ENCODE measurements at places on chromosomes 12 and 14.

GRCh38 chr14:34538871-34539406, 562 bp downstream of the EAPP start:
- DNase-seq, result no peak

GRCh38 chr14:104967386-104968152, 10.6 kb downstream of the AHNAK2 start:
- DNase-seq, result no peak

- DNase-seq, result no peak
Observed at GRCh38 chr12:126083926-126084325, 1018.7 kb downstream of the AACS start.

GRCh38 chr12:25811656-25812126, 146.8 kb upstream of the RASSF8 start:
- DNase-seq, result no peak

DNA sequence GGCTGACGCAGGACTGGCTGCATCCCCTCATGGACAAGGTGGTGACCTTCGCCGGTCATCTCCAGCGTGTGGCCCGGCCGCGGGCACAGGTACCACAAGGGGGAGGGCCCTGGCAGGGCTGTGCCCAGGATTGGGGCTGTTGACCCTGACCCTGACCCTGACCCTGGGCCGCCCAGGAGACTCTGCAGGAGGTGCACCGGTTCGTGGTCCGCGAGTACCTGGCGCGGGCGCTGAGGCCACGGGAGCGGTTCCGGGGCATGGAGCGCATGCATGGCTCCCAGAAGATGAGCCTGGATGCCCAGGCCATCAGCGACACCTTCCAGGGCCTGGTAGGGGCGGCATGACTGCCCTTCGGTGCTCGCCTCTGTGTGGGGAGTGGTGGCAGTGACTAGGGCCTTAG, 12.9 kb downstream of the EXOC3L4 start:
- no peak for DNase-seq

- DNase-seq, result no peak
Observed at GRCh38 chr12:64716839-64717455, 42.3 kb downstream of the GNS start.

DNA sequence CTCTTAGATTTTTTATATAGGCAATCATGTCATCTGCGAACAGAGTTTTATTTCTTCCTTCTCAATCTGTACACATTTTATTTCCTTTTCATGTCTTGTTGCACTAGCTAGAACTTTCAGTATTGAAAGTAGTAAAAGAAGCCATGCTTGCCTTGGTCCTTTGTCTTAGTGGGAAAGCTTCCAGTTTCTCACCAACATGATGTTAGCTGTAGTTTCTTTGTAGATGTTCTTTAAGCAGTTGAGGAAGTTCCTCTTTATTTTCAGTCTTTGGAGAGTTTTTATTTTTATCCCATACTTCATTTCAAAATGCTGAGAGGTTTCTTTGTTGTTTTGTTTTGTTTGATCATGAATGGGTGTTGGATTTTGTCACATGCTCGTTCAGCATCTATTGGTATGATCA, 12.7 kb upstream of the RIMKLB start:
- no peak for DNase-seq

DNA sequence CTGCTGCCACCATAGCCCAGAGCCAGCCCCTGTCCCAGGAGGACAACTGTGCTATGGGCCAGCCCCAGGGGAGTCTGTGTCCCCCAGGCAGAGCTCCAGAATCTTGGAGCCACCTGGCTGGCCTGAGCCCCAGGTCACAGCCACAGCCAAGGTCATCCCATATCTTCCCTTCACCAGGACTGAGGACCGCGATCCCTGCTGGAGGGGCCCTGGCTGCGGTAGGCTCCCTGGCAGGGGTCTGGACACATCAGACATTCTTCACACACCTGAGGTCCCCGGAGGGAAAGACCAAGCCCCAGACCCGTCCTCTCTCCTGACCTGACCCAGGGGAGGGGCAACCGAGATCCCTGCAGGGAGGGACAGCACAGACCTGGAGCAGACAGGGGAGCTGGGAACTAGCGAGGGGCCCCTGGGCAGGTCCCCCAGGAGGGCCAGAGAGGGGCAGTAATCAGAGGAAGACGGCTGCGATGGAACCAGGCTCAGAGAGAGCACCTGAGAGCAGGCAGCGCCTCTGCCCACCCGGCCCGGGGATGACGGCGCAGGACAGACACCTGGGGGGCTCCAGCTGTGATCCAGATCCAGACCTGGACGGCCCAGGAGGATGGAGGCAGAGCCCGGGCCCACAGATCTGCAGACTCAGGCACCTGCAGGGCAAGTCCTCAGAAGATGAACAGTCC, 103.2 kb upstream of the EIF5 start:
- no peak for DNase-seq

GRCh38 chr14:77897374-77897773, 97.5 kb downstream of the ADCK1 start:
- no peak for DNase-seq

- DNase-seq, result no peak
Observed at GRCh38 chr12:77915071-77915600, 84.4 kb downstream of the NAV3 start.

DNA sequence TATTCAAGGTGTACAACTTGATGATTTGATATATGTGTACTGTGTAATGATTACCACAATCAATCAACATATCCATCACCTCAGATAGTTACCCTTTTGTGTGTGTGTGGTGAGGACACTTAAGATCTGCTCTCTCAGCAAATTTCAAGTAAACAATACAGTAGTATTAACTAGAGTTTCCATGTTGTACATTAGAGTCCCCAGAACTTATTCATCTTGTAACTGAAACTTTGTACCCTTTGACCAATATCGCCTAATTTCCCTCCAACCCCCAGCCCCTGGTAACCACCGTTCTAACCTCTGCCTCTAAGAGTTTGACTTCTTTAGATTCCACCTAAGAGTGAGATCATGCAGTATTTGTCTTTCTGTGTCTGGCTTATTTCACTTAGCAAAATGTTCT, 12.1 kb downstream of the ADCK1 start:
- no peak for DNase-seq

DNA sequence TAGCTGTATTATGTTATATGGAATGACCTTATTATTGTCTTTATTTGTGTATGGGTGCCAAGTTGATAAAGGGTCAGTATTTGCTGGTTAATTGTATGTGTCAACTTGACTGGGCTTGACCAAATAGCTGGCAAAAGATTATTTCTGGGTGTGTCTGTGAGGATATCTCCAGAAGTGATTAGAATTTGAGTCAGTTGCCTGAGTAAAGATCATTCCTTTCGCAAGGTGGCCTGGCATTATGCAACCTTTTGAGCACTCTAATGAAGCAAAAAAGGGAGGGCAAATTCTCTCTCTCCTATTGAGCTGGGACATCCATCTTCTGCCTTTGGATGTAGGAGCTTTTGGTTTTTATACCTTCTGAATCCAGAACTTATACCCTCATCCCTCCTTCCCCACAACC, 82.2 kb downstream of the ATXN7L3B start:
- DNase-seq, result no peak

DNA sequence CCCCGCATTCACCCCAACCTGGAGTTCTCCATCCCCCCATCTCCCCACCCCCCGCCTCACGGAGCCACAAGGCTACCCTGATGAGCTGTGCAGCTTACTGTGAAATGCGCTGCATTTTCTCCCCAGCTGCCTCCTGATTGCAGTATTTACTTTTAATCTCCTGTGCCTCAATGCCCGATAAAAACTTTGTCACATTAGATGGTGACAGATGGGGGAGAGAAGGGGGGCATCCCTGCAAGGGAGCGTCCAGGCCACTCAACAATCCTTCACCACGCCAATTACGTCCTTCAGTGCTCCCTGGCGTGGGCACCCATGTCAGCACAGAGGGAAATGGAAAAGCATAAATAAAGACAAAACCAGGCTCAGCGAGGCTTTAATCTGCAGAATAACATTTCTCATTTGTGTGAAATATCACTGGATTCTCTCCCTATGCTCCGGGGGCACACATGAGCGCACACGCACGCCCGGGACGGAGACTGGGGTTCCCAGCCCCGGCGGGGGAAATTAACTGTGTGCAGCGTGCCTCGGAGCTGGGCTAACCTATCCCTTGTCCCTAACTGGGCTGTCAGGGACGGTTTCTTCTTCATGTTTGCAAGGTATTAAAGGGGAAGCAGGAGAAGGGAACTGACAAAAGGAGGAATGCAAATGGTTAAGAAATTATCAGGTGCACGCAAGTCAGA, 186.7 kb upstream of the VASH1 start:
- DNase-seq, result no peak

DNA sequence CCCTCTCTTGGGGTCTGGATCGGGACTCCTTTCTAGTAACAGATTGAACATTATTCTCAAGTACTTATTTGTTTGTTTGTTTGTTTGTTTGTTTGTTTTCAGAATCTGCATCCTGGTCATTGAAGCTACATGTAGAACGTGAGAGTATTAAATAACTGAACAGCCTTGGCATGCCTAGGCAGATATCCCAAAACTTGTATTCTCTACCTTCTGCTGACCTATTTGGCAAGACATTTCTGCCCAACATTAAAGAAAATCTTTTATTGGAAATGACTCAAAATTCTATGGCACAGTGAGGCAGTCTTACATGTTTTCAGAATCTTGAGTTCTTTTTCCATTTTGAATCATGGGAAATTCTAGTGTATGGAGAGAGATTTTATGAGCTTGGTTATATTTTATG, 165.1 kb upstream of the CNOT2 start:
- DNase-seq, result no peak

DNA sequence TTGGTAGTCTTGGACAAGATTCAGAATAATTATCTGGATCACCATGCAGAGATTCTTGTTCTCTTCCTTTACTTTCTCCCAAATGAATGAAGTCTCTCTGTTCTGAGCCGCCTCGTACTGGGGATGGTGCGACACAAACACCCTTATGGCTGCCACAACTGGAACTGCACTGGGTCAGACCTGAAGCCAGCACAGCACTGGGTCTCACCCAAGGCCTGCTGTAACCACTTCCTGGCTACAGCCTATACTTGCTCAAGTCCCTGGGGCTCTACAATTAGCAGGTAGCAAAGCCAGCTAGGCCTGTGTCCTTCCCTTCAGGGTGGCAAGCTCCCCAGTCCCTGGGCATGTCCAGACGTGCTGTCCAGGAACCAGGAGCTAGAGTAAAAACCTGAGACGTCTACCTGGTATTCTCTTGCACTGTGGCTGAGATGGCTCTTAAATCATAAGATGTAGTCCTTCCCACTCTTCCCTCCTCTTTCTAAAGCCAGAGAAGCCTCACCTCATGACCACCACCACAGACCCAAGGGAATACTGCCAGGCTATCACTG, 27.6 kb downstream of the IFNG start:
- no peak for DNase-seq

DNA sequence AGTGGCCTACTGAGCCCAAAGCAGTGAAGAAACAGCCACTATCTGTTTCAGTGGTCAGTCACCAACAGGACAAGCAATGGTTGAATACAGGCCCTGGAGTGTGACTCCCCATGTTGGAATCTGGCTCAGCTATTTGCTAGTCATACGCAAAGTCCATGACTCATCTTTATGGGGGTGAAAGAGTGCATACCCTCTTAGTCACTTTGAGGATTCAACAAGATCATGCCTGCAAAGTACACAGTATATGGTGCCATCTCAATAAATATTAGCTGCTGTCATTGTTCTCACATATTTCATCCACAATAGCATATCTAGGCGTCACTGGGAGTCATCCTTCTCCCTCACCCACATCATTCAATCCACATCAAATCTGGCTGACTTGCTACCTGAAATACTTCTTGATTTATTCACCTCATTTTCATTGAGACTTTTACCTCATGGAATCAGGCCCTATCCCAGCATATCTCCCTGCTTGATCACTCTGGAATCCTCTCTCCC, 26.4 kb upstream of the STAB2 start:
- DNase-seq, result no peak

- no peak for DNase-seq
Observed at GRCh38 chr12:63013302-63013701, 78.4 kb upstream of the PPM1H start.

Measured in stimulated activated CD4-positive, alpha-beta T cell treated with anti-CD3 and anti-CD28 coated beads, Interleukin-15, amount 100 ng/mL, for 48 hours (primary cell).